Caki2 (cell line): ENCODE measurements at places on chromosomes 6 and 20.

GRCh38 chr6:140871911-140872310, 1260.8 kb upstream of the GJE1 start:
- DNase-seq, result no peak

DNA sequence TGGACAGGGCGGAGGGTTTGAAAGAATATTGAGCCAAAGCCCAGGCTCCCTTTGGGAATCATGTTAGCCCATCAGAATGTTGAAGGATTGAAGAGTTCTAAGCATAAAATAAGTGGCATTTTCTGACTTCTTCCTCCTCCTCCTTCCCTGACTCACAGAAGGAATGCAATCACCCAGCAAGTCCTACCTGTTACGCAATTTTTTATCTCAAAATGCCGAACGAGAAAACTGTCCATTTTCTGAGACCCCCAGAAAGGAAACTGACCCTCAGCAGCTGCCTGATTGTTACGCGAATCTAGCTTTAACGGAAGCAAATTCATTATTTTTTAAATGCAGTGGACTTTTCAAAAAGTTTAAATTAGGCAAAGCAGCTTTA, 4.7 kb upstream of the DNAJC5 start:
- DNase-seq, result no peak

DNA sequence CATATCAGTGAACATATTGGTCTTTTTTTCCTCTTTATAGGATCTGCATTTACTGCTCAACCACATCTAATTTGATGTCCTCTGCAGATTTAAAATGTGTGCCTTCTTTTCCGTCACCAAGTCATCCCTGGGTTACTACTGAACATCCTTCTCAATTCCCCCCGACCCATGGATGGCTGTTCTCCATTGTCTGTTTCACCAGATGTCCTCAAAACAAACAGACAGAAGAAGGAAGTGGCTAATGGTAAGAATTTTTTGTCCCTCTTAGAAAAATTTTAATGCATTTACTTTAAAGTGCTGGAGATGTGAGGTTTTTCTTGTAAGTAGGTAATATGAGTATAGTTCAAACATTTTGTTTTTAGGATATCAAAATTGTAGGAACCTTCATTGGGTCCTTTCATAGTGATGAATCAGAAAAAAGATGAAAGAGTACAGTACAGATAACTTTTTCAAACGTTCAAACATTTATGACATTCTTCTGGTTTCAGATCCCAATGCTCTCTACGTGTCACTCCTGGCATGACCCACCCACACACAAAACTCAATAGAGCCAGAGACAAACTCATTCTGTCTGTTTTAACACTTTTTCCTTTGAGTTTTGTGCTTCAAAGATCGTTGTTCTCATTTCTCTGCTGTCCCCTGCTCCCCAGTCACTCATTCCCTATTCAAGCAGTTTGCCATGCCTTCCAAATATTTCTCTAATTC, 276.4 kb downstream of the PRL start:
- no peak for DNase-seq

GRCh38 chr20:14922503-14923267, 585.3 kb upstream of the FLRT3 start:
- DNase-seq, result no peak

DNA sequence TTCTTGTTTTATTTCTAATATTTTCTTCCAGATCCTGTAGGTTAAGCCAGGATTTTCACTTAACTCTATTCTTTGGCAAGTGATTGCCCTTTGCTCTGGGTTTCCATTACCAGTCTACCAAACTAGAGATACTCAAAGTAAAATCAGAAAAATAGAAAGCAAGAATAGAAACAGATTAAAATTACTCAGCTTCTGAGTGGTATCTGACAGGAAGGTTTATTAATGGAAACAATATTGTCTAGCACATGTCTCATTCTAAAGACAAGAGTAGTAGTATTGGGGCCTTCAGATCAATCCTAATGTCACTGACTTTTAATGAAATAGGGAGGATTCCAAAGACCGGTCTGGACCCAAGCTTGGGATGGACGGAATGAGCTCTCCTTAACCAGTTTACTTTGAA, 72.3 kb downstream of the SIM1 start:
- DNase-seq, result no peak

GRCh38 chr6:146847426-146847825, 248.7 kb downstream of the ADGB start:
- DNase-seq, result no peak

- DNase-seq, result peak; percentile 18
Observed at GRCh38 chr6:68778356-68779020, 143.4 kb downstream of the ADGRB3 start.

- peak; percentile 40 for DNase-seq
Observed at GRCh38 chr6:4931530-4932227, 72.2 kb downstream of the RPP40 start.

DNA sequence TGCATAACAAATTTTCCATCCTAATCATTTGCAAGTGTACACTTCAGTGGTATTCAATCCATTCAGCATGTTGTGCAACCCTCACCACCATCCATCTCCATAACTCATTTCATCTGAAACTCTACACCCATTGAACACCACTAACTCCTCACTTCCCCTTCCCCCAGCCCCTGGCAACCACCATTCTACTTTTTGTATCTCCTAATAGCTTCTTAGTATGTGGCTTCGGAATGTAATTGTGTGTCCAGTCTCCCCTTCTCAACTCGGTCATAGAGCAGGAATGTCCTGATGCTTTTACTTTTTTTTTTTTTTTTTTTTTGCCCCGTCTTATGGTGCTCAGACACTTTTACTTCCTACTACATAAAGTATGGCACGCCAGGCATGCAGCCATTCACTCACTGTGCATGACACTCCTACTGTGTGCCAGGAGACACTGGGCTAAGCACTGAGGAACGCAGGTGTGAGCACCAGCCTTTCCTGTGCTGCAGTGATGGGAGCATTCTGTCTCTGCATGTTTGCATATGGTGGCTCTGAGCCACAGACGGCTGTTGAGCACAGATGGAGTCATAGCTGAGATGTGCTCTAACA, 15.3 kb downstream of the HCK start:
- no peak for DNase-seq

- DNase-seq, result no peak
Observed at GRCh38 chr6:133240511-133241085, 559 bp upstream of the EYA4 start.
